ENCODE measurements at places on chromosomes 5 and 9.

DNA sequence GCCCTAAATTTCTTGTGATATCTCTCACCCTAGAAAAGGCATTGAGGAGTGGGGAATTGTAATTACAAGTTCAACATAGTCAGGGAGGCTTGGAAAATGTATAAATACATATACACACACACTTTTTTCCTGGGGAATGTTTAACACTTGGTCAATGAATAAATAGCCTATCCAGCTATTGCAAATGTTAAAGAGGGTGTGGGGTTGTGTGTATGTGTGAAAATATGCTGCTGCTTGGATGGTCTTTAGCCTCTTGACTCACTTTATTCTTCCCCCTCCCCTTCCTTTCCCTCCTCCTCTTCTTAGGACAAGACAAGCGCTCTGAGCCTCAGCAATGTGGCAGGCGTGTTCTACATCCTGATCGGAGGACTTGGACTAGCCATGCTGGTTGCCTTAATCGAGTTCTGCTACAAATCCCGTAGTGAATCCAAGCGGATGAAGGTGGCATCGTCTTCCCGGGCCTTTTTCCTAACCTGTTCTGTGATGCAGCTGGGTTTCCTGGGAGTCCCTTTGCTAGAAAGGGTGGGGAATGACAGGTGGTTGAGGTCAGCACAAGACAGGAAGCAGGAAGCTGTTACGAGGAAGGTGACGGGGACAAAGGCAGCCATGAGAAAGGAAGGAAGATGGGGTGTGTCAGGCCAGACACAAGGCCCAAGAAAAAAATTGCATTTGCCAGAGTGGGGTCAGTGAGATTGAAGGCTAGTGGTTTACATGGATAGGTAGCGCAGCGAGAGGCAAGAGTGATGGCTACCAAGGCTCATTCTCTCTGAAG lies 236.5 kb downstream of the FAM114A2 start:
- no peak for DNase-seq

- DNase-seq = peak; percentile 96
Measured at GRCh38 chr9:75890472-75891276, at the start of gene PCSK5. PCSK5 (plus strand) TSS chr9:75890673; CDS start chr9:75891182, 509 bp downstream.

DNA sequence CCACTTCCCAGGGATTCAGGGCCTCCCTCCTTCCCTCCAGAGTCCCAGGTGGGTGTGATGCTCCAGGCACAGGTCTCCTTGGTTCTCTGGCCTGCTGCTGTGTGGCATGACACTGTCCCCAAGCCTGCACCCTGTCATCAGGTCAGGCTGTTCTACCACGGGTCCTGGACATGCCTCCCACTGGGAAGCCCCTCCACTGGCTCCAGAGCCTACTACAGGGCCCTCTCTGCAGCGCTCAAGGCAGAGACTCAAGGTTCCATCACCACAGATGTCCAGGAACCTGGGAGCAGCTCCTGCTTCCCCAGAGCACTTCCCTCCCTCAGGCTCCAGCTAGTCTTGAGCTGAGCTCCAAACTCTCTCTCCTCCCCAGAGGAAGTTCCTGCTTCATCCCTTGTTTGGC lies 237.3 kb downstream of the PBX3 start:
- DNase-seq = no peak

- DNase-seq = no peak
Measured at GRCh38 chr5:94274707-94275106, 343.7 kb downstream of the KIAA0825 start.

- no peak for DNase-seq
Measured at GRCh38 chr5:92574023-92574422, 1007.0 kb downstream of the NR2F1-AS1 start.

GRCh38 chr5:176890455-176891330 lies 8.5 kb downstream of the HK3 start:
- DNase-seq = no peak

- DNase-seq = peak; percentile 55
Measured at GRCh38 chr9:123401879-123402513, 46.0 kb downstream of the CRB2 start.

DNA sequence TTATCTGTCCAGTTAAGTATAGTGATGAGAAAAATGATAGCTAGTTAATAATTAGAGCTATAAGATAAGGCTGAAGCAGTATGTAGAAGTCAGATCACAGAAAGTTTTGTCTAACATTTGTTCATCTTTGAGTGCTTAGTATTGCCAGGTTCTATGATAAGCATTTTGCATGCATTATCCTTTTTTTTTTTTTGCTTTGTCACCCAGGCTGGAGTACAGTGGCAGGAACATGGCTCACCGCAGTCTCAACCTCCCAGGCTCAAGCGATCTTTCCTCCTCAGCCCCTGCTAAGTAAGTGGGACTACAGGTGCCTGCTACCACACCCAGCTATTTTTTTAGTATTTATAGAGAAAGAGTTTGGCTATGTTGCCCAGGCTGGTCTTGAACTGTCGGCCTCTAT lies 17.5 kb downstream of the BAAT start:
- no peak for DNase-seq

DNA sequence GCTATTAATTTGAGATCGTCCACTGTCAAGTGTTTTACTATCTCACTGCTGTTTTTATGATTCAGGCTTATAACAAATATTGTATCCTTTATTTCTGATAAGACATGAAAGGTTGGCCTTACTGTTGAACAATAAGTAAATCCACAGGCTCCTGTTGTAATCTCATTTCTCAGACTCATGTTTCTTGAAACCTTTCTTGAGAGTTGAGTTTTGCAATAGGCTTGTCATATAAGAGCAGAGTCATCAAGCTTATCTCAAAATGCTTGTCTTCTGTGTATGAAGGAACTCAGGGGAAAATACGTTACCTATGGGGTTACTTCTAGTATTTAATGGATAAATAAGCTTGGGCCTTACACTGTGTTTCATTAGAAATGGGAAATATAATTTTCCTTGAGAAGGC lies 9.2 kb upstream of the TLX3 start:
- no peak for DNase-seq

DNA sequence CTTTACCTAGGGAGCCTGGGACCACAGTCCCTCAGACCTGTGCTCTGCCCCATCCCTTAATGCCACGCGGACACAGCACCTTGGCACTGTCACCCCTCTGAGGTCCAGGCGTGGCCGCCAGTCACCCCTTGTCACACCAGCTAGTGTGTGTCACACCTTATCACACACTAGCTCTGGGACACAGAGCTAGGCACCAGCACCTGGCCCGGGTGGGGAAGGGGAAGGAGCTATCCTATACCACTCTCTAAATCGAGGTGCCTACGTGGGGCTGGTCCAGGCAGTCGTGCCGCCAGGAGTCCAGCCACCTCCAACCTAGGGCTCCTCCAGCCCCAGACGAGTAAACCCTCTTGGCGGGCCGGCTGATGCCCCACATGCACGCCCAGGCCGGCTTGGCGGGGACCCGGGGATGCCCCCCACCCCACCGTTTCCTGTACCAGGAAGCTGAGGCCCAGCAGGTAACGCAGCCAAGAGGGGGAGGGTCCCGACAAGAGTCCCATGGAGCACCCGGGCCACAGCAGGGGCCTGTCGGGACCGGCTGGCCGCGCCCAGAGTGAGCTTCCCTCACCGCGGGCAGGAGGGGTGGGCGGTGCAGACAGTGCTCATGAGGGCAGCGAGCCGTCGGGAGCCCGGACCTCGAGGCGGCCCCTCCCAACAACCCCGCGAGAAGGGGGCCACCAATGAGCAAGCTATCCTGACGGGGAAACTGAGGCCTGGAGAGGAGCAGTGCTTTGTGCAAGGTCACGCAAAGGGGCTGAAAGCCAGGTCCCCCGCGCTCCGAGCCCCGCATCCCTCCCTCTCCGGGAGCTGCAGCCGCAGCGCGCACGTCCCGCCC lies 550 bp downstream of the CORO2A start:
- no peak for DNase-seq

- no peak for DNase-seq
Measured at GRCh38 chr5:72844218-72844603, 27.8 kb downstream of the TNPO1 start.

- DNase-seq = peak; percentile 90
Measured at GRCh38 chr5:73673161-73673591, 47.2 kb downstream of the ARHGEF28 start.

DNA sequence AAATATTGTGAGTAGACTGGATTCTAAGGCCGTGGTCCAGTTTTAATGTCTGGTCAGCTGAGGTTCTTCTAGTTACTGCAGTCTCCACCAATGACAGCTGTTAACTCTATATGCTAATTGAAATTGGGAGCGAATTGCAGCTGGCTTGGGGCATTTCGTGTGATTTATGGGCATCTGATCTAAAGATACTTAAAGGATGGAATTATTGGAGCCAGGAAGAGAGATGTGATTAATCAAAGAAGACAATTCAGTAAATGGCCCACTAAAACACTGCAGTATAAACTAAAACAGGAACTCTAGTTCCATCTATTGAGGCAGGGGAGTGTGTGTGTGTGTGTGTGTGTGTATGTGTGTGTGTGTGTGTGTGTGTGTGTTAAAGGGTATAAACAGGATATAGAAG lies 157.5 kb upstream of the IQGAP2 start:
- no peak for DNase-seq

- DNase-seq = no peak
Measured at GRCh38 chr5:137199201-137199600, 299.9 kb downstream of the SPOCK1 start.

- no peak for DNase-seq
Measured at GRCh38 chr5:156515121-156515520, 188.2 kb downstream of the SGCD start.

GRCh38 chr9:93048566-93049448 lies 9.7 kb upstream of the SUSD3 start:
- no peak for DNase-seq

- DNase-seq = no peak
Measured at GRCh38 chr9:130410443-130410842, 34.3 kb upstream of the ASS1 start.

DNA sequence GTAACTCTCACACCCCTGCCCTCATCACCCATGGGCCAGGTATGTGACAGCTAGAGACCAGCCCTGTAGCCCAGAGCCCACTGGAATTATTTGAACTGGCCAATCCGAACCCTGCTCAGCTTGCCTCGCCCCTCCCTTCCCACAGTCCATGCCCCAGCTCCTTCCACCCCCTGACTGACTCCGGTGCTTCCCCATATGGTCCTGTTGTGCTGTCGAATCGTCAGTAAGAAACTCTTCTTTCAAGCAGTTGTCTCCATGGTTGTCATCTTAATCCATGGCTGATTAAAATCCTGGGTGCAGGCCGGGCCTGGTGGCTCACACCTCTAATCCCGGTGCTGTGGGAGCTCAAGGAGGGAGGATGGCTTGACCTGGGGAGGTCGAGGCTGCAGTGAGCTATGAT lies 118.5 kb downstream of the COL23A1 start:
- no peak for DNase-seq

DNA sequence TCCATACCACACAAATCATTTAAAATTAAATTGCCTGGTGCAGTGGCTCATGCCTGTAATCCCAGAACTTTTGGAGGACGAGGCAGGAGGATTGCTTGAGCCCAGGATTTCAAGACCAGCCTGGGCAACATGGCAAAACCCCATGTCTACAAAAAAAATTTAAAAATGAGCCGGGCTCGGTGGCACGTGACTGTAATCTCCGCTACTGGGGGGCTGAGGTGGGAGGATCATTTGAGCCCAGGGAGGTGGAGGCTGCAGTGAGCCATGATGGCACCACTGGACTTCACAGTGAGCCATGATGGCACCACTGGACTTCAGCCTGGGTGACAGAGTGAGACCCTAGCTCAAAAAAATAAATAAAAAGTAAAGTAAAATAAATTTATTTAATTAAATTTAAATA lies 40.9 kb downstream of the LYRM7 start:
- DNase-seq = no peak

DNA sequence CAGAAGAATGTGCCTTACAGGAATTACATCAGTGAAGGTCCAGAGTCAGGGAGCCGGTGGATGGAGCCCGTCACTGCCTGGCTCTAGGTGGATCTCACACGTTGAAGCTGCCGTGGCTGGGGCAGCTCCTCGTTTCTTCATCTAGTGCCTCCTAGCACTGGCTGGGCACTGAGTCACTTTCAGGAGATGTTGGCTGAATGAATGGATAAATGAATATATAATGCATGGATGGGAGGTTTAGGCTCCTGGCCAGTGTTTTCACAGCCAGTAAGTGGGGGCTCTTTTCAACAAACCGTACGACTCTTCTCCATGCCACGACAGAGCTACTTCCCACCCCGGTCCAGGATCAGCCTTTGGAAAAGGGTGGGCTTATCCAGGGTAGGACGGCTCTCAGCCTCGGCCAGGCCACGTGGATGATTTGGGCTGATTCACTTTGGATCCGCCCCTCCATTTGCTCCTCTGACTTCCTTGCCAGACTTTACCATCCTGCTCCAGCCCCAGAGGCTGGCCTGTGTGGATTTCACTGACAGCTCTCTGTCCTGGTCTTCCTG lies 1.3 kb upstream of the SH3PXD2B start:
- peak; percentile 50 for DNase-seq

DNA sequence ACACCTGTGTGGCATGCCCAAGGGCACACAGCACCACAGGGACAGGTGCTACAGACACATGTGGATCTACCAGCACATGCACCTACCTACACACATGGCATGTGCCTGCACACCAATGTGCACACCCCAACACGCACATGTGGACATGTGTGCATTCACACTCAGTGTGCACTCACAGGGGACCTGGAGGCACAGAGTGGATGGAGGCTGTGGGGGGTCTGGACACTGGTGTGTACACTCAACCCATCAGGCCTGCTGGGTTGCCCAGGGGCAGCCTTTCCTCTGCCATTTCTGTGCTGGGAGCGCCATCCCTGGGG lies 1.7 kb downstream of the CRB2 start:
- DNase-seq = no peak

GRCh38 chr5:143248391-143248790 lies 155.1 kb downstream of the NR3C1 start:
- no peak for DNase-seq

All from mesenchymal stem cell (in vitro differentiated cells and primary cell).